Activated CD8-positive, alpha-beta T cell treated with anti-CD3 and anti-CD28 coated beads for 36 hours (primary cell): ENCODE measurements at places on chromosomes 5 and 9. TPM values are rescaled to one million over a fixed set of nuclear protein-coding genes. Genes with fewer than 3 reads are reported as not detected.

LCN10 gene
- 3.2 TPM for total RNA-seq

DNA sequence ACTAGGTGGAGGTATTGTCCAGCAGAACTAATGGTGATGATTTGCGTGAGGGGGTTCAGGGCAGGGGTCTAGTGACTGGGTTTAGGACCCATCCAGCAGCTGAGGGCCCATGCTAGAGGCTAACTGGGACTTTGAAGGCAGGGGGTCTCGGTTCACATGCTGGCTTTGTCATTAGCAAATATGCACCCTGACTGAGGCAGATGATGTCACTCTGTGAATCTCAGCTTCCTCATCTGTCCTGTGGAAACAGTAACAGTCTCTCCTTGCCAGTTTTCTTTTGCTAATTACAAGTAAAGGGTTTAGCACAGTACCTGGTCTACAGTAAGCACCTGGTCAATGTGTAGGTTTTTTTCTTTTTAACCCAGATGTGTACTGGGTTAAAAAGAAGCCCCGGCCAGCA is 5.2 kb downstream of the SH2D3C start:
- H3K27ac ChIP-seq, result no peak overlapping the region
- no peak overlapping the region for H3K4me3 ChIP-seq
- DNase-seq, result no peak
- peaks cover 47% of the 10 kb centered on the region for H3K4me1 ChIP-seq
- H3K36me3 ChIP-seq, result peaks cover 45% of the 10 kb centered on the region

DNA sequence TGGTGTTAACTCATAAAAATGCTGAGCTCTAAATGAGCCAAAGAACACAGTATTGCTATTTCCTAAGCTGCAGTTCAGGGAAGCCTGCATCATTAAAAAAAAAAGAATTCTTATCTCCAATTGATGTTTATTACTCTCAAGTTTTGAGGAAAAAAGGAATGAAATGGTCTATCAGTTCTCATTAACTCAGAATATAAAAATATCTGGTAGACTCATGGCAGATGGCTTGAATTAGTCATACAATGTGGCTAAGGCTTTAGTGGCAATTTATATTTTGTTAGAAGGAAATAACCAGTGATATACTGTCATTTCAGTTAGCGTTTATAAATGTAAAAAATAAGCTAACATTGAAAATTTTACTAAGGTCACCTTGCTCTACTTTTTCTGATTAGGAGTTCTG is 1403.4 kb upstream of the C9orf72 start:
- H3K4me1 ChIP-seq, result no peaks in the 10 kb centered on the region
- no peak overlapping the region for H3K27ac ChIP-seq
- no peak for DNase-seq
- no peak overlapping the region for H3K4me3 ChIP-seq
- no peaks in the 10 kb centered on the region for H3K27me3 ChIP-seq

- no peak for DNase-seq
- H3K27me3 ChIP-seq, result no peaks in the 10 kb centered on the region
- no peak overlapping the region for H3K27ac ChIP-seq
- H3K4me1 ChIP-seq, result no peaks in the 10 kb centered on the region
- no peak overlapping the region for H3K4me3 ChIP-seq
Measured at GRCh38 chr9:96467784-96468183, 17.8 kb downstream of the HABP4 start.

DNA sequence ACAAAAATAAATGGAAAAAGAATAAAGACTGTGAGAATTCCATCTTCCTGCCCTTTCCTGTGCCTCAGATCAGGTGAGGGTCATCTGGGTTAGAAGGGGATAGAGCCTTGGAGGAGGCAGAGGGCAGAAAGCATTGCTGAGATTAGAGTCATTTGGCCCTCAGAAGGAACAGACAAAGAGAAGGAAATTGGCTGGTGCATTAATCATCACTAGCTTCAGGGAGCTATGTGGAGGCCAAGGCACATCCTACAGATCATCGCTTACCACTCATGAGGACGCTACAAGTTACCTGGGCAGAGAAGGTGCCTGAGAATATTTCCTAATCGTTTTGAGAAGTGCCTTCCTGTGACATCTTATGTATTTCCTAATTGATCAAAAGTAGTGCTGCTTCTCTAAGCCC is 74.5 kb downstream of the C7 start:
- no peaks in the 10 kb centered on the region for H3K4me1 ChIP-seq
- H3K27me3 ChIP-seq, result peaks cover 4% of the 10 kb centered on the region
- DNase-seq, result no peak
- no peak overlapping the region for H3K27ac ChIP-seq
